ENCODE measurements at places on chromosomes 1 and 21.

- DNase-seq = no peak
These were observed 20.5 kb downstream of the FCRL4 start for GRCh38 chr1:157577420-157577819.

- DNase-seq = no peak
These were observed 12.5 kb downstream of the OVAAL start for GRCh38 chr1:180571060-180571831.

- no peak for DNase-seq
These were observed 1302.0 kb downstream of the KCNT2 start for GRCh38 chr1:195306281-195306680.

GRCh38 chr1:43878854-43879253, 54.7 kb upstream of the ARTN start:
- no peak for DNase-seq

DNA sequence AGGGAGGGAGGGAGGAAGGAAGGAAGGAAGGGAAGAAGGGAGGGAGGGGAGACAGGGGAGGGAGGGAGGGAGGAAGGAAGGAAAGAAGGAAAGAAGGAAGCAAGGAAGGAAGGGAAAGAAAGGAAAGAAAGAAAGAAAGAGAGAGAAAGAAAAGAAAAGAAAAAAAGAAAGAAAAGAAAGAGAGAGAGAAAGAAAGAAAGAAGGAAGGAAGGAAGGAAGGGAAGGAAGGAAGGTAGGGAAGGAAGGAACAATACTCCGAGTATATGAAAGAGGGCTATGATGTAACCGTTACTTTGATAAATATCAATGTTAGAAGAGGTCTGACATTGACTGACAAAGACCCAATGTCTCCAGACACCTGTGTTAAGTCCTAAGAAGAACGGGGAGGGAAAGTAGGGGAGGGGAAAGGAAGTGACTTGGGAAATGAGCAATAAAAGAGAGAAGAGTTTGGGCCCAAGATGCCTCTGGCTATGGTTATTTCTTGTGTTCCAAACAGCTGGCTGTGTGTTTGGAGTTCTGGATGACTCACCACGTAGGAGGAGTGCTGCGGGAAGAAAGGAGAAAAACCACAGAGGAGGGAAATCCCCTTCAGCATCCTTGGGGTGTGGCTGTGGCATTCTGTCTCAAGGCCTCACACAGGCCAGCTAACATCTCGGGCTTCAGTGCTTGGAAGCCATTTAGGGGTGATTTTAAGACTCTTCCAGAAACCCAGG, 37.0 kb upstream of the RXRG start:
- no peak for DNase-seq

DNA sequence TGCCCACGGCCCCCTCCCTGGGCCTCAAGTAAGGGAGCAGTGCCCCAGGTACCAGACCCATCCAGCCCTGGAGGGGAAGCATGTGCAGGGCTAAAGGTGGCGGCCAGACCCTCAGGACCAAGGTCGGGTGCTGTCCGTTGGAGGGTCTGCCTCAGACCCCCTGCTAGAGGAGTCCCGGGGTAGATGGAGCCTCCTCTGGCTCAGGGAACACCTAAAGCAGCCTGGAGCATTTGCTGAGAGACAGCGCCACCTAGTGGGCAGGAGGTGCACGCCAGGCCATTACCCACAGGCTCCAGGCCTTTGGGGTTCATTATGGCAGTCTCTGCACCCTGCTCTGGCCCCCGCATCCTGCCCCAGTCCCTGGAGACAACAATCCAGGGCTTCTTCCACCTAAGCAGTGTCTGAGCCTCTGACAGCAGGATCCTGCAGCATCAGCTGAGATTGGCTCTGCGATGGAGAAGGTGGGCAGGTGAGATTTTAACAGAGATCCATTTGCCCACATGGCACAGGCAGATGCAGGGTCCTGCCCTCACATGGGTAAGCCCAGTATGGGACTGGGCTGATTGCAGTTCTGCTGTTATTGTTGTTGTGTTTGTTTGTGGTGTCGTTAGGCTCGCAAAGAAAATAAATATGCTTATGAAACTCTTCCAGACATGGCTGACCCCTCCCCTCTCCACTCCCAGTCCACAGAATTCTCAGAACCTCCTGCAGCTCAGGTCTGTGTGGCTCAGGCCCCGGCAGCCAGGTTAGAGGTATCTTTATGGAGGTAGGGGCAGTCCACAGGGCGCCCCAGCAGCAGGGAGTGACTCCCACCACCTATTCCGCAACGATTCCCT, 42.4 kb downstream of the CTNNBIP1 start:
- peak; percentile 79 for DNase-seq

GRCh38 chr1:230176871-230177411, 109.9 kb downstream of the GALNT2 start:
- no peak for DNase-seq

GRCh38 chr1:109790735-109791494, 27.2 kb upstream of the EPS8L3 start:
- DNase-seq = peak; percentile 22

Measured in hematopoietic multipotent progenitor cell treated with erythropoietin and hydrocortisone succinate and interleukin-3 and kit ligand, for 15 days (in vitro differentiated cells).